ENCODE measurements at places on chromosomes 4 and X.

DNA sequence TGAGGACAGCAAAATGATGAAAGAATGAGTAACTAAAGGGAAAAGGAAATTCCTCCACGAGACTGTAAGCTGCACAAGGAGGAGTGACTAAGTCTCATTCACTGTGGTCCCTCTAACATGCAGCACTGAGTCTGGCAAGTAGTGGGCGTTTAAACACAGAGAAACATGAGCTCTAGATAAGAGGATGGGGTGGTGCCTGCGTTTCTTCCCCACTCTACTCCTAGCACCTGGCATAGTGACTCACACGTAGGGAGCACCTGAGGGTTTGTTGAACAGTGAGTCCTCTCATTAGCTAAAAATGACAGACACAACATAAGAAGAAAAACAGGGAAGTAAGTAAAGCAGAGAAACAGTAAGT, 105.8 kb upstream of the CBR4 start:
- DNase-seq, result no peak

DNA sequence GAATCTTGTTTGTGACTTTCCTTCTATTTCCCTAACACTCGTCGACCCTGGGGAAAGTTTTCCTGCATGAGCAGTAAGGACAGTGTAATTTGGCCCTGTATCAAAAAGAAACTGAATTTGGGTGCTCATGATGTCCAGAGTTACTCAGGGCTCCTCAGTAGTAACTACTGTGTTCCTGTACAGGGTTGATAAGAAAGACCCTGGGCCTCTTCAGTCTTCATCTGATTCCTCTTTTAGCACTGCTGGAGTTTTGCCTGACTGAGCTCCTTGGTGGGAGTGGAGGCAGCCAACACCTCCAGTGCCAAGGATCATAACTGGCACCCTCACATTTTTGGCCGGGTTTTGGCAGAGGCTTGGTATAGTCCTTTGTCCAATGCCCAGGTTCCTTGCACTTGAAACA, 7.1 kb upstream of the AREG start:
- no peak for DNase-seq

GRCh38 chr4:4417886-4418285, 31.0 kb downstream of the NSG1 start:
- no peak for DNase-seq

DNA sequence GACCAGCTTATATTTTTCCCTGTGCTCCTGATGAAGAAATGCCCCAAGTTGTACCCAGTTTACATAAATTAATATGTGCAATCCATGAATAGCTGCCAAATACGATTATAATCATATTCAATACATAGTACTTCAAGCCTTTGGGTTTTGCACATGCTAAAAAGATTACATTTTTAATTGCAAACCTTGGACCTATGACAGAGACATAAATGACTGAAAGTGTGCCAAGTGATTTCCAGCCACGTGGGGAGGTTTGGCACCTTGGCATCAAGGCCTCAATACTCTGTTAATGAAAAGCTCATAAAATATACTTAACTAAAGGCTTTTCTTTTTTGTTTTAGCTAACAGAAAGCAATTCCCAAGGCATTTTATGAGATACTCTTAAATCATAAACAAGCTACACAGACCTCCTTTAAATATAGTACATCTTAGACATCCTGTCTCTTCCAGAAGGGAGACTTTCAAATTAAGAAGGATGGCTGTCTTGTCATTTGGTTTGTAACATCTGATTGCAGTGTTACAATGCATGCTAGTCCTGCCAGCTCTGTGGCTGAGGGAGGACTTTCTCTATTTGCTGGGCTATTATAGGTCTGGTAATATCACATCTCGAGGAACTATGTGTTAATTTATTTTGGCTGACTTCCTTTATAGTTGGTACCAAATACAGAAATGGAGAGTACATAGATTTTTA, 404.1 kb downstream of the AFF2 start:
- DNase-seq, result no peak

DNA sequence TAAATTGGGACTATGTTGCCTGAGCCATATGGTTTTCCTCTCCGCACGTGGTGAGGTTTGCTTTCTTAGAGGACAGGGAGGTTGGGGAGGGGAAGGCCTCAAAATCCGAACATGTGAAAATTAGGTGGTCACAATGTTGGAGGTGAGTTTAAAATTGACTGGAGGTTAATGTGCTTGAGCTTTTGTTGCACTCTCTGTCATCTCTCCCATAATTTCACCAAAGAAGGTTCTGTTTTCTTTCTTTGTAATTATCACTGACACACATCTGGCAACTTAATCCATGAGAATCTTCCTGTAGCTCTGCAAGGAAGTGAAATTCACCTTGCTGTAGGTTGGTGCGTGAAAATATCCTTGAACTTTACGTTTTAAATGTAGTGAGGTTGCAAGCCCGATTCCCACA, 225.5 kb downstream of the PDGFC start:
- DNase-seq, result no peak

- DNase-seq, result peak; percentile 2
Observed at GRCh38 chr4:64617800-64618199, 208.6 kb upstream of the TECRL start.

DNA sequence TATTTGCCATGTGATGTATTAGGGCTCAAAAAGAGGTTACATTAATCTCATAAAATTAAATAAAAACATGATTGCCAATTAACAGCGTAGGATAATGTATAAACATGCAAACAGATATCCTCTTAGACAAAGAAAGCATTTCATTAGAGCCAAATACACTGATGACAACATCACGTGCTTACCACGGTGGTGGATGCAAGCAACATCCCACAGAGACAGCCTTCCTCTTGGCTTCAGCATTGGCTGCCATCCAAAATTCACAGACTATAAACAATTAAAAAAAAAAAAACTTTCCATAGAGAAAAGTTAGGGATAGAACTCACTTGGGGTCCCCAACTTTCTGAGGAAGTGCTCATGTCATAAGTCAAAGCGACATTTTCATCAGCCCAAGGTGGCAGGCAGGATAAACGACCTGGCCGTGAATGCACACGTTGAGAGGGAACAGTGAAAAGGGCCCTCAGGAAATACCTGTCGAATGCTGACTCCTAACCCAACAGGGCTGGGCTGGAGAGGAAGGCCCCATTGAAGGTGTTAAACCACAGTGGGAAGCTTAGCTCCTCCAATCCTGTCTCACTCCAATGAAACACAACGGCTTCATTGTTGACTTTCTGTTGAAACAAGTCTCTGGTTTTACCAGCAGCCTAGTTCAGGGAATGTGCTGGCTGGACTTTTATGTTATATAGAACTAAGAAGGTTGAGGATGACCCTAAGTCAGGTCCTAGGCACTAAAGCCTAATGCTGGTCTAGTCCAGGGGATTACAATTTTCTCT, 48.4 kb downstream of the IDS start:
- no peak for DNase-seq

DNA sequence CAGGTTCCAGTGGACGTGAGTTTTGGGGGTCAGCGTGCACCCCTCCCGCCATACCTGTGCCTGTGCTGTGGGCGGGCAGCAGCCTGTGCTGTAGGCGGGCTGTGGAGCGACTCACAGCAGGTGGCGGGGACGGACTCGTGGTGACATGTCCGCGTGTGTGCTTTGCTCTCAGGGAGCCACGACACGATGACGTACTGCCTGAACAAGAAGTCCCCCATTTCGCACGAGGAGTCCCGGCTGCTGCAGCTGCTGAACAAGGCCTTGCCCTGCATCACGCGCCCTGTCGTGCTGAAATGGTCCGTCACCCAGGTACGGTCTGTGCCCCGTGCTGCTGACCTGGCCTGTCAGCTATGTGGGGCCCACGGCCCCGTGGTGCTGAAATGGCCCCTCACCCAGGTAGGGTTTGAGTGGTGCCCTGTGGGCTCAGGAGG, 7.4 kb downstream of the PLCXD1 start:
- DNase-seq, result no peak

Data from left kidney (tissue), 8 donors.